ENCODE measurements at places on chromosomes 2 and 18. TPM values are rescaled to one million over a fixed set of nuclear protein-coding genes. Genes with fewer than 3 reads are reported as not detected.

DNA sequence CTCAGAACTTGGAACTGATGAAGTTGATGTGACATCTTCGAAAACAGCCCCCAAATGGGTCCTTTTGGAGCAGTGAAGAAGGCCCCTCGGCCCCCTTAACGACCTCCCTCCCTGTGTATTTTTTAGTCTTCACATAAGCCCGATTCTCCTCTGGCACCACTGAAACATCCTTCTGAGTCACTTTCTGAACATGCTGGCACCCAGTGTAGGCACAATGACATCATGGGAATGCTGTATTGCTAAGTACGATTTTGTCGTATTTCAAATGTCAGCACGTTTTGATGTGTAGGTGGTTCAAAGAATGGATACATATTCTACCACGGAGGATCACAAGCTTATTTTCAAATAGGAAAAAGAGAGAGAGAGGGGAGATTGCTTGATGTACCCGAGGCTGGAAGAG, 111.7 kb upstream of the RIOK3 start:
- DNase-seq, result no peak

GRCh38 chr18:75047240-75047961, 161.5 kb downstream of the PTGR3 start:
- DNase-seq, result no peak

- DNase-seq, result peak; percentile 57
These were observed 2.1 kb downstream of the TMEM247 start for GRCh38 chr2:46481198-46482193.

GRCh38 chr2:56170504-56170903, 13.3 kb upstream of the CCDC85A start:
- DNase-seq, result no peak

- peak; percentile 38 for DNase-seq
These were observed 41.9 kb upstream of the TANC1 start for GRCh38 chr2:158926478-158926948.

DNA sequence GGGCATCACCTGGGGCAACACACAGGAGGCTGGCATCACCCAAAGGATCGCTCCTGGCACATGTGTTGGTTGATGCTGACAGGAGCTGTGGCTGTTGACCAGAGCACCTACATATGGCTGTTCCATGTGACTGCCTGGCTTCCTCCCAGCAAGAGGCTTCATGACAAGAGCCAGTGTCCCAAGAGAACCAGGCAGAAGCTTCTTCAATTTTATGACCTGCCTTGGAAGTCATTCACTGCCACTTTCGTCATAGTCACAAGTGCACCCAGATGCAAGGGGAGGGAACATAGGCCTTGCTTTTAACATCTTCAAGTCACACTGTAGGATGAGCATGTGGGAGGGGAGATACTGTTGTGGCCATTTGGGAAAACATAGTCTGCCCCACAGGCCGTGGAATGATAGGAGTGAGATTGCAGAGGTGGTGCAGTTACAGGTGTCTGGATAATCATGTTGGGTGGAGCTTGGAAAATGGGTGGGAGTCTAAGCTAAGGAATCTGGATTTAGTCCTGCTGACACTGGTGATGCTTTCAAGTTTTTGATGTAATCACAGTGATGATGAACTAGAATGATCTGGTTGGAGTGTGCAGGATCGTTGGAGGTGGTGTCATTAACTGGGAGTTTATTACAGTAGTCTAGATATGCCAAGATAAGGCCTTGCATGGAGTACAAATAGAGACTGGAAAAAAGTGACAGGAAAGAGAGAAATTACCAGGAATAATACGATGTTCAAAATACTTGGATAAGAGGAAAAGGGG, 107.0 kb downstream of the RAPGEF4 start:
- DNase-seq, result no peak

- no peak for DNase-seq
These were observed 51.7 kb downstream of the PELI1 start for GRCh38 chr2:64092502-64092901.

- no peak for DNase-seq
These were observed 1920.1 kb upstream of the CELF4 start for GRCh38 chr18:39485696-39486095.

GRCh38 chr18:48034651-48035555, 104.4 kb upstream of the SMAD2 start:
- no peak for DNase-seq

DNA sequence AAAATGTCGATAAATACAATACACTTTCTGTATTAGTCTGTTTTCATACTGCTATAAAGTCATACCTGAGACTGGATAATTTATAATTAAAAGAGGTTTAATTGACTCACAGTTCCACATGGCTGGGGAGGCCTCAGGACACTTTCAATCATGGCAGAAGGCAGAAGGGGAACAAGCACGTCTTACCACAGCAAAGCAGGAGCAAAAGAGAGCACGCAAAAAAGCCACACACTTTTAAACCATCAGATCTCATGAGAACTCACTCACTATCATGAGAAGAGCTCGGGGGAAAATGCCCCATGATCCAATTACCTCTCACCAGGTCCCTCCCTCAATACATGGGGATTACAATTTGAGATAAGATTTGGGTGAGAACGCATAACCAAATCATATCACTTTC, 256.7 kb downstream of the ANAPC1 start:
- DNase-seq, result no peak

DNA sequence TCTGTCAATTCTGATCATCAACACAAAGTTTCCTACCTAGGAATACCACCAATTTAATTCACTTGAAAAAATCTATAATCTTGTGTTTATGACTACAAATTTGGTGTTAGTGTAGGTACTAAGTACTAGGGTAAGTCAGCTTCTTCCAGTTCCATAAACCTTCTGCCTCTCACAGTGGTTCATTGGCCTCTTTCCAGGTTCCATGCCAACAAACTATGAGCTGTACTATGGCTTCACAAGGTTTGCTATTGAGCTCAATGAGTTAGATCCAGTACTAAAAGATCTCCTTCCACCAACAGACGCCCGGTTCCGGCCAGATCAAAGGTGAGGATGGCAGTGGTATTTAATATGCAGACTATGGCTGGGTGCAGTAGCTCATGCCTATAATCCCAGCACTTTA, 58.8 kb downstream of the PRKRA start:
- DNase-seq, result no peak

DNA sequence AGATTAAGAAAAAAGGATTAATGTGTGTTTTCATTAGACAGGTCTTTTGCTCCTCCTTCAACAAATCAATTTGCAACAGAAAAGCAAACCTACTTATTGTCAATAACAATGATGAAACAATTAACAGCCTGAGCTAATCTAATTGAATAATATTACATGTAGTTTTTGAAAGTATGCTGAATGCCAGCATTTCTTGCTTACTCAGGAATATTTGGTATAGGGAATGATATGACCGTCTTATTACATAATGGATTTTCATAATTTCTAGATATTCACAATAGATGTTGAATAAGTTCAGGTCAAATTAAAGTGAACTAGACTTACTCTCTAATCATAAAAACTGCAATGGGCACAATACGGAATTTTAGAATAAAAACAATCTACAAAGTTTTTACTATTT, 1493.8 kb upstream of the NXPH2 start:
- no peak for DNase-seq

- DNase-seq, result peak; percentile 48
These were observed 19.1 kb upstream of the LRRTM1 start for GRCh38 chr2:80323610-80324009.

DNA sequence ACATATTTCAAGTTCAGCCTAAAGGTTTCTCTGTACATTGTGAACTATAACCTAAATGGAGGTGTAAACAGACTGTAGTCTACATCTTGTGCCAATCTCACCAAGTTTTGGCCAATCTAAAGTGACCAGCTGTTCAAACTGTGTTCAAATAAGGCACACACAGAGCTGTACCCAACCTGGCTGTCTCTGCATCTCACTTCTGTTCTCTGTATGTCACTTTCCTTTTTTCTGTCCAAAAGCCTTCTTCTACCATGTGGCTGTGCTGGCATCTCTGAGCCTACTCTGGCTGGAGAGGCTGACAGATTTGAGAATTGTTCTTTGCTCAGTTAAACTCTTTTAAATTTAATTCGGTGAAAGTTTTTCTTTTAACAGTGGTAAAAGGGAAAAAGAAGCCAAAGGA, 817.9 kb downstream of the SOCS6 start:
- DNase-seq, result no peak

- DNase-seq, result no peak
These were observed 179.3 kb downstream of the TMEM18 start for GRCh38 chr2:497770-498492.

DNA sequence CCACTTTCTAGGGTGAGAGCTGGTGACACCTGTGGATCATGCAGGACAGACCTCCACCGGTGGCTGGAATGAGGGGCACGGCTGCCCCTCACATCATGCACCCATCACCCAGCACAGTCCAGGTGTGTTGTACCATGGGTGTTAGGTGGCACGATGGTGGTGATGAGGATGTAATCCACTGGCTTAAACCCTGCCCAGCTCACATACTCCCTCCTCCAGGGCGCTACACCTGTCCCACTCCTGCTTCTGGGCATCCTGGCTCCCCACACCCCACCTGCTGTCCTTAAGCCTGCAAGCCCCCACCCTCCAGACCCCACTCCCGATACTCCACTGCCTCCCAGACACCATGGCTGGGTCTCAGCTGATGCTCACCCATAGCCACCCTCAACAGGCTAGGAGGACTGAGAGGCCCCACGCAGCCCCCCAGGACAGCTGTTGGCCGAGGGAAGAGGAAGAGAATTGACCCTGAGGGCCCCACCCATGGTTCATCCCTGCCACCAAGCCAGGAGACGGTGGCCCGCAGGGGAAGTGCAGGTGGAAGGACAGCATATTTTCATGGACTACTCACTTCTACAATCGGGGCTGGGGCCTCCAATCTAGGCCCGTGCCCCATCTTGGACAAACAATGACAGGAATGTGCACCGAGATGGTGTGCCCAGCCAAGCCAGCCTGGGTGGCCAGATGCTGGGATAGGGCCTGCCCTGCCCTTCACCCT, 34.3 kb downstream of the MAL start:
- peak; percentile 26 for DNase-seq

DNA sequence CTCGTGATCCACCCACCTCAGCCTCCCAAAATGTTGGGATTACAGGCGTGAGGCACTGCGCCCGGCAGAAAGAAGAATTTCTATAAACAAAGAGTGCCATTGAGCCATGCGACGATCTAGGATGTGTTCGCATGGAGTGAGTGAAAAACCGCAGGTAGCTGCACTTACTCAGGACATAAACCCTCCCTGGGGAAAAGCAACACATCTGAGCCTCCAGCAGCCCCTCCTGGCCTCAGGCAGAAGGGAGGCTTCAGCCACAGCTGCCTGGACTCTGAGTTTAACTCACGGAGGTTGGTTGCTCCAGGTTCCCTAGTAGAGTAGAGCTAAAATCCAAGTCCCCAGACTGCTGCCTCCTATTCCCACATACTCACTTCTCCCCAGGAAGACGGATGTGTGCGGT, 11.3 kb upstream of the STK25 start:
- no peak for DNase-seq

- DNase-seq, result no peak
These were observed 41.8 kb downstream of the ST8SIA5 start for GRCh38 chr18:46715062-46715461.

GRCh38 chr2:101002562-101003277, 631 bp downstream of the RPL31 start:
- peak; percentile 59 for DNase-seq

- no peak for DNase-seq
These were observed 153.5 kb upstream of the PGAP1 start for GRCh38 chr2:197079832-197080555.

DNA sequence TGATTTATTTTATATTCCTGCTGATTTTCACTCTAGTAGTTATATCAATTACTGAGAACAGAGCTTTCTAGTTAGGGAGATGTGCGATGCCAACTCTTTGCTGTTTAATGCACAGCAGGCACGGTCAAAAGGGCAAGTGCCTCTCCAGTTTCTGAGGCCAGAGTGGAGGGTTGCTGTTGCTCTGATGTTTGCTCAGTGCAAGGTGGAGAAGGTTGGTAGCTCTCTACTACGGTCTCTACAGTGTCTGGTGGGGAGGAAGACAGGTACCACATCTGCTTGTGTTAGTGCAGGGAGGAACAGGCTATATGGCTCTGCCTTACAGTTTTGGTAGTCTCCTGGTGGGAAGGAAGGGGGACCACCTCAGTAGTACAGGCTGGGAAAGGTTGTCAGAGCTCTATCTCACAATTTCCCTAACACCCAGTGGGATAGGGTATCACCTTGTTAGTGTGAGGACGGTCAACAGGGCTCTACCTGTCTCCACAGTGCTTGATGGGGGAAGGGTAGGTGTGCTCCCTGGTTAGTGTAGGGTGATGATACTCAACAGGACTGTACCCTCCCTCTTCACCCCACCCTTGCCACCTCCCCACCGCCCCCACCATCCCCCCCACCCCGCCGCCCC, 85.9 kb downstream of the FANCL start:
- no peak for DNase-seq

DNA sequence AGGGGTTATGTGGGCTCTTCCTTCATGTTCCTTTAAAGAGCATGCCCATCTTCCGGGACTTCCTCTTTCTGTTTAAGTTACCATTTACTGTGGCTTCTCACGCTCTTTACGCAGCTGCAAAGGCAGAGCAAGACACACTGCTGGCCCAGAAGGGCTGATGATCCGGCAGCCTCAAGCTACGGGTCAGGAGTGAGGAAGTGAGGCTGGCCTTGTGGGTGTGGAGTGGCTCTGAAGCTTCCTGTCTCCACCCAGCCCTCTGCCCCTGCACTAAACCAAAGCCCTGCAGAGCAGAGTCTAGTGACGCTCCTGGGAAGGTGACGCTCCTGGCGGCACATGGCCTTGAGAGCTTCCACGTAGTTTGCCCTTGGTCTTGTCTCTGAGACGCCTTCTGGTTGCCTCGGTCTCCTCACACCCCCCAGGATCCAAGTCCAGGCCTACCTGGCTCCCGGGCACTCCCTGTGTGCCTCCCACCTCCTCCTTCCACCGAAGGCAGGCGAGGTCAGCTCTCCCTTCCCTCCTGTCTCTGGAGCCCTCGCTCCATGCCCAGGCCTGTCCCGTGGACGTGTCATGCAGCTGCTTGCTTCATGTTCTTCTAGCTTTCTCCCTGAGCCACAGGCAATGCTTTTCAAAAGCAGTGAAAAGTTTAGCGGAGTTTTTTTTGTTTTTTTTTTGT, 50.3 kb downstream of the ARL4C start:
- no peak for DNase-seq

DNA sequence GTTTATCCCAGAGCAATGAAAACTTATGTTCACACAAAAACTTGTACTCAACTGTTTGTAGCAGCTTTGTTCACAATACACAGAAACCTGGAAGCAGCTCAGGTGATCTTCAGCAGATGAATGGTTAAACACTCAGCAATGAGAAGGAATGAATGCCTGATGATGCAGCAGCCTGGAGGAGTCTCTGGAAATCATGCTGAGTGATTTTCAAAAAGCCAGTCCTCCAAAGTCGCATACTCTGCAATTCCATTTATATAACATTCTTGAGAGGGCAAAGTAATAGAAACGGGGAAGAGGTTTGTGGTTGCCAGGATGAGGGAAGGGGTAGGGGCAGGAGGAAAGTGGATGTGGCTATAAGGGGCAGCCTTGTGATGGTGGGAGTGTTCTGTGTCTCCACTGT, 108.1 kb downstream of the CTIF start:
- DNase-seq, result no peak

GRCh38 chr2:239516954-239517305, 116.1 kb upstream of the HDAC4 start:
- DNase-seq, result no peak

SKOR2 gene
- not detected for total RNA-seq

KCMF1 gene
- 47.6 TPM for total RNA-seq

ONECUT2 gene
- total RNA-seq, result 8.6 TPM

SMARCAL1 gene
- 8.5 TPM for total RNA-seq

RUFY4 gene
- total RNA-seq, result not detected

TDRD15 gene
- total RNA-seq, result not detected

MERTK gene
- total RNA-seq, result 0.34 TPM
